ENCODE measurements at places on chromosomes 1 and 21. TPM values are rescaled to one million over a fixed set of nuclear protein-coding genes. Genes with fewer than 3 reads are reported as not detected.

DNA sequence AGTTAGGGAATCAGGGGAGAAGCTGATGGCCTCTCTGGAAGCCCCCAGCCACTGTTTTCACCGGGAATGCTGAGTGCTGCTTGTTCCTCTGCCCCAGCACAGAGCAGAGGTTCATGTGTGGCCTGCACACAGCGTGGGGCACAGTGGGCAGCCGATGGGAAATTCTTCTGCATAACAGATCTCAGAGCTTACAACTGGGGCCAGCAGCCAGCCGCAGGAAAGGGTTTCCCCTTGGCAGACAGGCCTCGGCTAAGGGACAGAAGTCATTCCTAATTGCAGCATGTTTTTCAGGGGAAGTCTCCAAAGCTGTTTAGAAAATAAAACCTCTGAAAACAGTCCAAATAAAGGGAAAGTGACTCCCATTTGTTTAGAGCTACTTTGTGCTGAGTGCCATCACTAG is 22.6 kb downstream of the HMGB4 start:
- no peaks in the 10 kb centered on the region for H3K4me1 ChIP-seq
- no peak overlapping the region for H3K4me3 ChIP-seq
- no peaks in the 10 kb centered on the region for H3K36me3 ChIP-seq
- no peak overlapping the region for H3K27ac ChIP-seq
- DNase-seq: no peak

The MAEL gene
- total RNA-seq: not detected

GRCh38 chr1:178048883-178049282 is 45.0 kb upstream of the RASAL2 start:
- H3K27ac ChIP-seq: no peak overlapping the region
- DNase-seq: no peak
- no peaks in the 10 kb centered on the region for H3K27me3 ChIP-seq
- H3K4me1 ChIP-seq: no peaks in the 10 kb centered on the region
- no peaks in the 10 kb centered on the region for H3K36me3 ChIP-seq

DNA sequence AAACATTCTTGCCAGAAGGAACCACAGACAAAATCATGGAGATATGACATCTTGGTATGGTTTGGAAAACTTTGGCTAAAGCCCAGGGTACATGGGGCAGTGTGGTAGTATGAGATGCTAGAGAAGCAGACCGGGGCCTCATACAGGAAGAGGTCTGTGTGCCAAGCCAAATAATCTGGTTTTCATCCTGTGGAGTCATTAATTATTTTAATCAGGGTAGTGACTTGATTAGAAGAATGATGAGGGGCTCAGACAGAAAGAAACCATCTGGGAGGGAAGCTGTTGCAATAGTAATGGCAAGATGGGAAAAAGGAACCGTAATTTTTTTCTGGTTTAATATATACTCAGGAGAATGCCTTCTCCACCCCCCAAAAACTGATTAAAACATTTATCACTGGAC is 318.0 kb downstream of the BRINP2 start:
- H3K27me3 ChIP-seq: no peaks in the 10 kb centered on the region
- no peak for DNase-seq
- H3K36me3 ChIP-seq: no peaks in the 10 kb centered on the region
- no peak overlapping the region for H3K27ac ChIP-seq

The SMYD3 gene
- 27.0 TPM for total RNA-seq

Measured in thymus (tissue), 14 donors.